Heart left ventricle (tissue), 16 donors: ENCODE measurements at places on chromosomes 3 and 15. TPM values are rescaled to one million over a fixed set of nuclear protein-coding genes. Genes with fewer than 3 reads are reported as not detected.

GRCh38 chr15:75554717-75555116 is 24.4 kb downstream of the PTPN9 start:
- DNase-seq = no peak

- no peak for DNase-seq
Measured at GRCh38 chr15:78220713-78221112, 13.7 kb downstream of the ACSBG1 start.

DNA sequence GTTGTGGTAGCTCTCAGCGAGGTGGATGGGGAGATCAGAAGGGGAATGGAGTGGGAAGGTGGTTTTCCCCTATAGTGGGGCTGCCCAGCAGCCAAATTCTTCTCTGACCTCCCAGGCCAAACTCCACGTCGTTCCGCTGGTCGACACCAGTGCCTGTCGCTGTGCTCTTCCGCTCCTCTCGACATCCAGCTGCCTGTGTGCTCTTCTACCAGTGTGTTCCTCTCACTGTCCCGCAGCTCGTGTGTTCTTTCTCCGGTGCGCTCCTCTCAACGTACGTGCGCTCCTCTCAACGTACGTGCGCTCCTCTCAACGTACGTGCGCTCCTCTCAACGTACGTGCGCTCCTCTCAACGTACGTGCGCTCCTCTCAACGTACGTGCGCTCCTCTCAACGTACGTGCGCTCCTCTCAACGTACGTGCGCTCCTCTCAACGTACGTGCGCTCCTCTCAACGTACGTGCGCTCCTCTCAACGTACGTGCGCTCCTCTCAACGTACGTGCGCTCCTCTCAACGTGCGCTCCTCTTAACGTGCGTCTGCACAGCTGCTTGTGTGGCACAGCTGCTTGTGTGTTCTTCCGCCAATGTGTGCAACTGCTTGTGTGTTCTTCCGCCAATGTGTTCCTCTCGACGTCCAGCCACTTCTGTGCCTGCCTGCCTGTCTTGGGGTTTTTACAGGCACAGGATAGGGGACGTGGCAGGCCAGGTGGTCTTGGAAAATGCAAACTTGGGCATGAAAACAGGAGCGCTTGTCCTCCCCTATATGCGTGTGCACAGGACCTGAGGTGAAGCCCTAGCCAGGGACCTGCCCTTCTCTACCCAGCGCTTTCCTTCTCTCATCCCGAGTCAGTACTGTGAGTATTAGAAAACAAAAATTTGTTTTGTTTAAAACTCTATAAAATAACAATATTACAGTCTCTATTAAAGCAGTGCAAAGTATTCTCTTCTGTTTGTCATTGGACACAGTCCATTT is 991.1 kb downstream of the GBE1 start:
- DNase-seq = no peak

Gene STAB1
- total RNA-seq = 41.0 TPM

- DNase-seq = no peak
Measured at GRCh38 chr3:149170672-149171071, 41.2 kb downstream of the HPS3 start.

DNA sequence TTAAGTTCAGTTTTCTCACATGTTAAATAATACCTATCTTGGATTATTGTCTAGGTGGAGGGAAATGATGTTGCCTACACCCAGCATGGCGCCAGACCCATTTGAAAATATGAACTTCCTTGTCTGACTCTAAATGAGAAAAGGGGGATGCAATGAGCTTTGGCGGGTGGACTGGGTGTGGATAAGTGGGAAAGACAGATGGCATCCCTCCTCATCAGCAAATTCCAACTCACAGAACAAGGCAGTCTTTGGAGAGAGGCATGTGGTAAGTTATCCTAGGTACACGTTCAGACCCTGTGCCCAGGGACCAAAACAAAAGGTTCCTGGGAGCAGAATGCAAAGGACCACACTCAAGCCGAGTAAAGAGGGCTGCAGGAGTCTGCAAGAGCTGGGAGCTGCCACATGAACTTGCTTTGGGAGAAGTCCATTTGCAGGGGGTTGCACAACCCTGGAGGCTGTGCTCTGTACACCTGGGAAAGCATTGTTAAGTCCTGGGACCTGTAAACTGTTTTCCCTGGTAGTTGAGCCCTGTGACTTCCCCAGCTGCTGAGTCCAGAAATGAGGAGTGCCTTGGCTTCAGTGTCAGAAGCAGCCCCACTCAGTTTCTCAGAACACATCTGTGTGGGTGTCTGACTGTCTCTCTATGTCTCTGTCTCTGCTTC is 102.3 kb upstream of the TPM1 start:
- DNase-seq = no peak

Gene DPPA2
- not detected for total RNA-seq

GRCh38 chr15:71290002-71290401 is 174.7 kb downstream of the THSD4 start:
- DNase-seq = no peak

Gene DAZL
- total RNA-seq = not detected
